ENCODE measurements at places on chromosomes 12 and 14.
A peak's percentile ranks its signal among the peaks of the same experiment; 100 is the strongest.

DNA sequence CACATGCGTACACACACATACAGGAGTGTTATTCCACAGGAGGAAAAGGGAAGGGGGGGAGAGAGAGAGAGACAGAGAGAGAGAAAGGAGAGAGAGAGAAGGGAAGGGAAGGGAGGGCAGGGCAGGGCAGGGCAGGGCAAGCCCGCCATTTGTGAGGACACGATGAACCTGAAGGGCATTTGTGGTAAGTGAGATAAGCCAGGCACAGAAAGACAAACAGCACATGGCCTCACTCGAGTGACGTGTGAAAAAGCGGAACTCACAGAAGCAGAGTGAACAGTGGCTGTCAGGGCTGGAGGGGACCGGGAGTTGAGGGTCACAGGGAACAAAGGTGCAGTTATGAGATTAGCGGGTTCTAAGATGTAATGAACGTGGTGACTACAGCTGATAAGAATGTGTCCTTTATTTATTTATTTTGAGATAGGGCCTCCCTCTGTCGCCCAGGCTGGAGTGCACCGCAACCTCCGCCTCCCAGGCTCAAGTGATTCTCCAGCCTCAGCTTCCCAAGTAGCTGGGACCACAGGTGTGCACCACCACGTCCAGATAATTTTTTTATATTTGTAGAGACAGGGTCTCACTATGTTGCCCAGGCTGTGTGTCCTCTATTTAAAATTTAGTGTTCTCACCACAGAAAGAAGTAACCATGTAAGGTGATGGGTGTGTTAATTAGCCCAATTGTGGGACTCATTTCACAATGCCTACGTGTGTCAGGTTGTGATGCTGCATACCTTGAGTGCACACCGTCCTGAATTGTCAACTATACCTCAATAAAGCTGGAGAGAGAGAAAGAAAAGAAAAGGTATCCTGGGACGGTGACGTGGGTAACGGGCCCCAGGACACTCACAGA lies 18.7 kb upstream of the FBRSL1 start:
- DNase-seq = no peak

GRCh38 chr14:90602088-90602687 lies 205.4 kb downstream of the CALM1 start:
- no peak for DNase-seq

DNA sequence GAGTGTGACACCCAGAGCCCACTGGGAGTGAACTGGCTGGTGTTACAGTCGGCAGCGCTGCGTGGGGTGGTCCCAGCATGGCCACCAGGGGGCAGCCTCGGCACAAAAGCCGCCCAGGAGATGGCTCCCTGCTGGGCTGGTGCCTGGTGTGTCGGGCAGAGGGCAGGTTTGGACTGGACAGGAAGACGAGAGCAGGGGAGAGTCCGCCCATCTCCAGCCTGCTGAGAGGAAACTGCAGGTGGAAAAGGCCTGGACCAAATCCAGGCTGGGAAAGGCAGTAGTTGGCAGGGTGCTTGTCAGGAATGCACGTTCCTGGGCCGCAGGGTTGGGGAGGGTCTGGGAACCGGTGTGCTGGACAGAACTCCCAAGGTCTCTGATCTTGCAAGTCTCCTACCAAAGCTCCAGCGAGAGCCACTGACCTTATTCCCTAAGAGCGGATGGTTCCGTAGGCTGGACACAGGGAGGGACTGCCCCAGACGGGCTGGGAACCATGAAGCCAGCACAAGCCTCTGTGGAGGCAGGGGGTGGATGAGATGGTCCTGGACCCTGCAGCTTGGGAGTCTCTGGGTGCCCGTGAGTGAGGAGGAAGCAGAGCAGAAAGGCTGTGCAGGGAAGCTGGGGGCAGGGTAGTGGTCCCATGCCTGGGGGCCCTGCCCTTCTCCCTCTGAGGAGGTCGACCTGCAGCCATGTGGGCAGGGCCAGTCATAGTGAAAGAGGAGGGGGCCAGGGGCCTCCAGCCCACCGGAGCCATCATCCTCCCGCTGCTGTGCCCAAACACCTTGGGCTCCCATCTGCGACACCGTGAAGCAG lies 1.8 kb downstream of the AHNAK2 start:
- DNase-seq = peak; percentile 87

DNA sequence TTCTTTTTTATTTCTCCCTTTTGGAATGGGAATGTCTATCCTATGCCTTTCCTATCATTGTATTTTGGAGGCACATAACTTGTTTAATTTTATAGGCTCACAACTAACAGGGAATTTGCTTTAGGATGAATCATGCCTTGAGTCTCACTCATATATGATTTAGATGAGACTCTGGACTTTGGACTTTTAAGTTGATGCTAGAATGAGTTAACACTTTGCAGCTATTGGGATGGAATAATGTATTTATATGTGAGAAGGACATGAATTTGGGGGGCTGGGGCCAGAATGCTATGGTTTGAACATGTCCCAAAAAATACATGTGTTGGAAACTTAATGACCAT lies 365.3 kb downstream of the ZFP36L1 start:
- DNase-seq = no peak

DNA sequence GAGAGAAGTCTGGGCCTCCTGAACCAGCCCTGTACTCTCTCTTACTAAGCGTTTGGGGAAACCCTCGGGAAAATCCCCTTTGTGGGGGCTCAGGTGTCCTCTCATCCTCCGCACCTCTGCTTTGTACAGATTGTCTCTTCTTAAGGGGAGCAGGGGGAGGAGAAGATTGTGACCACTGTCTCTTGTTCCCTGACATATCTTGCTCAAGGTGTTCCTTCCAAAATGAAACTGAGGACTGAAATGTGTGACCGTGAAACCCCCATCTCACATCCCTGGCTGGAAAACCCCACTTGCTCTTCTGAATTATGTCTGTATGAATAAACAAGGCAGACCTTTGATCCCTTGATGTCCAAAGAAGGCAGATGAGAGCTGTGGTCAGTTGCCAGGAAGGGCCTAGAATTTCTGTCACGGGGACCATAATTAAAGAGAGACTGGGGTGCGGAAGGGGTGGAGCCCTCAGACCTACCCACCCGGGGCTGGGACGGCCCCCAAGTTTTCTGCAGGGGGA lies 369.8 kb downstream of the AACS start:
- no peak for DNase-seq

DNA sequence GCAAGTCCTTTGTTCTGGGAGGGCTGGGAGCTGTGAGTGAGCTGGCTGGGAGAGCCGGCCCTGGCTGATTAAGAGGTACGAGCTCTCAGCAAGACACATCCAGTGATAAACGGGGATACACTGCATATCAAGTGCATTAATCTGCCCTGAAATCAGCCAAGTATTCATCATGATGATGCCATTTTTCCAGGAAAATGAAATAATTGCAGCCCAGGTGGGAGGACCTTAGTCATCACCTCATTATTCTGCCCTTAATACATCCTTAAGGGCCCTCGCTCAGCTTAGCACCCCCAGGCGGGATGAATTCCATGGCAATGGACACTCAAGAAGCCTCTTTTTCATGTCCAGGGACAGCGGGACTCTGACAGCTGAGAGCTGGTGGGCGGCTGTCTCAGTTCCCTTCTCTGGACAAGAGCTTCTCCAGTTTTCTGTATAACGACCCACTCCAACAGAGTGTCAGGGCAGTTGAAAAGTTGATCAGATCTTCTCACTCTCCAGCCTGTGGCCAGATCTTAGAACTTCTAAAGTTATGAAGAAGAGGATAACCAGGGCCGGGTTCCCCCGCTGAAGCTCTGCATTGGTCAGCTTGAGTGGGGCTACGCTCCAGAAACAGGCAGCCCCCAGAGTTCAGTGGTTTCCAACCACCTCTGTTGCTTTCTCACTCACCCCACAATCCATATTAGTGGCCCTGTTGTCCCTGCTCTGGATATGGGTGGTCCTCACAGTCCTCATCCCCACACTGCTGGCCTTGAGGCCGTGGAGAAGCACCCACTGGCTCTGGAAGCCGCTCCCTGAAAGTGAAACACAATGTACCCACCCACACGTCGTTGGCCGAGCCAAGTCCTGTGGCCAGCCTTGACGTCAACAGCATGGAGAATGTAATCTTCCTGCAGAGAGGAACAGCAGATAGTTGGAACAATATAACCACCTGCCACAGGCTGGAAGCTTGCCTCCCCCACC lies 306.2 kb upstream of the DIO3 start:
- no peak for DNase-seq

GRCh38 chr12:54060975-54061778 lies 7.5 kb downstream of the HOXC4 start:
- DNase-seq = no peak
